ENCODE measurements at places on chromosomes 7 and 10.

DNA sequence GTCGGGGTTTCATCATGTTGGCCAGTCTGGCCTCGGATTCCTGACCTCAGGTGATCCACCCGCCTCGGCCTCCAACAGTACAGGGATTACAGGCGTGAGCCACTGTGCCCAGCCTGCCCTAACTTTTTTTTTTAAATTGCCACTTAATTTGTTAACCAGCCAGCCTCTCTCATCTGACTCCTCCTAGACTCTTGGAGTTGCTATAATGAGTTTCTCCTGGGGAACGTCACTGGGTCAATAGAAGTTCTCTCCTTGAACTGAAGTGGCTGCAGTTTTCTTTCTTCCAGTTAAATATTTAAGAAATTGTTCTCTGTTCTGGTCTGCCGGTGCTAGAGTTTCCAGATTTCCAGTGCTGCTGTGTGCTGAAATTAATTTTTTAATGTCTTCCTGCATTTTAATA lies 27.6 kb downstream of the NEUROD6 start:
- no peak for DNase-seq

GRCh38 chr7:93475811-93476210 lies 98.7 kb downstream of the CALCR start:
- DNase-seq: no peak

GRCh38 chr10:33141251-33141650 lies 183.2 kb upstream of the ITGB1 start:
- DNase-seq: no peak

- no peak for DNase-seq
Measured at GRCh38 chr7:155994279-155994811, 182.1 kb upstream of the SHH start.

DNA sequence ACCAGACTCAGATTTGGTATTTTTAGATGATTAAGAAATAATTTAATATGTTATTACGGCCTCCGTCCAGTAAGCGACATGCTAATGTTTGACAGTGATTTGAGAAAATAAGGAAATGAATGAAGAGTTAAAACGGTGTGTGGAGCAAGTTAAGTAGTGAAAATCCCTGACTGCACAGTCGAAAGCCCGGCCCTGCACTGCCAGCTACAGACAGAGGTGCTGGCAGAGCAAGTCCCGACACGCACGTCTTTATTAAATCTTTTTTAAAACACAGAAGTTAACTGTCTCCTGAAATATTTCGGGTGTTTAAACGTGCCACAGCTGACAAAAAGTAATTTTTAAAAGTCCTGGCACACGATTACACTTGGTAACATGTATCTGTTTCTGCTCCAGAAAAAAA lies 293.4 kb upstream of the RNF32 start:
- DNase-seq: no peak

DNA sequence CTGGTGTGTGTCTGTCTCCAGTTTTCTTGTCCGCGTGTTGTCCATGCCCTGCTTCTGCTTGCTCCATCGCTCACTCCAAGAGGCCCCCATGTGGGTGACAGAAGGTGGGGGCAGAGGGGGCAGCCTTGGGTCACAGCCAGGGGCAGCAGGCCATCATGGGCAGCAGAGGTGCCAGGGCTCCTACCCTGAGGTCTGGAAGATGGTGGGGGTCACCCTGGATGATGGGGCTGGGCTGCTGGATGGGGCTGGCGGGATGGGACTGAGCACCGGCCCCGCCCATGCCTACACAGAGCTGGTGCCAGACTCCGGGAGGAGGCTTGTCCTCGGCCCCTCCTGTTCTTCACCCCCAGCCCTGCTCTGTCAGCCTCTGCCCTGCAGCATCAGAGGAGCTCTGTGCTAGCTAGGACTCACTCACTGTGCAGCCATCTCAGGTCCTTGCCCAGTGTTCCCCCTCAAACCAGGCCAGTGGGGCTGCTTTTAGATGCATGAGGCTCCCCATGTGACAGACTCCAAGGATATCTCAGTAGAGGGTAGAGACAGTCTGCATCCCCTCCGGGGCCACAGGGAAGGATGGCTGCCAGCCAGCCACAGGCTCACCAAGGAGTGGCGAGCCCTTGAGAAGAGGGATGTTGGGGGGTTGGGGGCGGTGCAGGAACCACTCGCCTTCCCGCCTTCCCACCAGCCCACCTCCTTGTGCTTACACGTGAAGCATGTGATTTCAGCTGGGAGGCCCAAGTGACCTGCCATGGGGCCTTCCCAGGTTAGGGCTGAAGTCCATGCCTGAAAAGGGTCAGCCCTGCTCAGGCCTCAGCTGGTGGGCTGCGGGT lies 35.5 kb upstream of the PPIF start:
- peak; percentile 61 for DNase-seq

- DNase-seq: no peak
Measured at GRCh38 chr10:47023237-47024045, 112.2 kb downstream of the PTPN20 start.

GRCh38 chr7:43808410-43808809 lies 49.9 kb downstream of the BLVRA start:
- DNase-seq: no peak

GRCh38 chr7:107667341-107667740 lies 6.7 kb downstream of the SLC26A4 start:
- no peak for DNase-seq

Data from nucleus accumbens (tissue), 56 donors.